ENCODE measurements at places on chromosomes 6 and 20. TPM values are rescaled to one million over a fixed set of nuclear protein-coding genes. Genes with fewer than 3 reads are reported as not detected.
A peak's percentile ranks its signal among the peaks of the same experiment; 100 is the strongest.

DNA sequence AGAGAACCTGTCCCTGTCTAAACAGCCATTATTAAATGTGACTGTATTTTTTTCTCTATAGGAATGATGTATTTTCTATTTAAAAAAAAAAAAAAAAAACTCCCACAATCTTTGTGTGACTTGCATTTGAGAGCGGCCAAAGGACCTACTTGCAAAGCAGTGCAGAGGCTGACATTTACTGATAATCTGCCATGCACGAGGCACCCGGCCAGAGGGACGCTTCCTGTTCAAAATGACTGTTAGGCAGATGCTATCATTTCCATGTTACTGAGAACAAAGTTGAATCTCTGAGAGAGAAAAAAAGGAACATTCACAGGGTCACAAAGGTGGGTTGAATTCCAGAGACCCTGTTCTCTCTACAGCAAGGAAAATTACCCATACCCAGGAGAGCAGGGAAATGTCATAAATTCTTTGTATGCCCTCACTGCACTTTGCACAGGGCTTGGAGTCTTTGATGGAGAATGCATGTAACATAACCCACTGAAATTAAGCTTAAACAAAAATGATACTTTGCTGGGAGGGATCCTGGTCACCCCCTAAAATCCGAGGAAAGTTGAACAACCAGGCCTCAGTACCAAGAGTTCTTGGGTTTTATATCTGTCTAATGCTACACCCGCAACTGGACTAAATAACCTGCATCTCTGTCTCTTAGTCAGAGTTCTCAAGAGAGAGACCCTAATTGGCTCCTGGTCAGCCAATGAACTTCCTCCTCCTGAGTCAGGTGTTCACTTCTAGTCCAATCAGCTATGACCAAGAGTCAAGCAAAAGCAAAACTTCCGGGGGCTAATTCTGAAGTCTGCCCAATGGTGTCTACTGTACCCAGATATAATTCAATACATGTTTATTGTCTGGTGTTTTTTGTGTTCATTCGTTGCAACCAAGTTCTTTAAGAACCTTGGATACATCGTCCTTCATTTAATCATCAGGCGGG lies 61.2 kb downstream of the GCLC start:
- peak; percentile 55 for DNase-seq

- no peak for DNase-seq
Observed at GRCh38 chr6:9657994-9658393, 756.9 kb downstream of the TFAP2A start.

MICB gene
- 34.4 TPM for total RNA-seq

- peak; percentile 41 for DNase-seq
Observed at GRCh38 chr6:155108070-155108820, 113.1 kb downstream of the TIAM2 start.

PPP1R14C gene
- total RNA-seq, result not detected

SIM1 gene
- not detected for total RNA-seq

GRCh38 chr6:140602431-140603248 lies 1228.2 kb upstream of the CITED2 start:
- DNase-seq, result peak; percentile 13

DNA sequence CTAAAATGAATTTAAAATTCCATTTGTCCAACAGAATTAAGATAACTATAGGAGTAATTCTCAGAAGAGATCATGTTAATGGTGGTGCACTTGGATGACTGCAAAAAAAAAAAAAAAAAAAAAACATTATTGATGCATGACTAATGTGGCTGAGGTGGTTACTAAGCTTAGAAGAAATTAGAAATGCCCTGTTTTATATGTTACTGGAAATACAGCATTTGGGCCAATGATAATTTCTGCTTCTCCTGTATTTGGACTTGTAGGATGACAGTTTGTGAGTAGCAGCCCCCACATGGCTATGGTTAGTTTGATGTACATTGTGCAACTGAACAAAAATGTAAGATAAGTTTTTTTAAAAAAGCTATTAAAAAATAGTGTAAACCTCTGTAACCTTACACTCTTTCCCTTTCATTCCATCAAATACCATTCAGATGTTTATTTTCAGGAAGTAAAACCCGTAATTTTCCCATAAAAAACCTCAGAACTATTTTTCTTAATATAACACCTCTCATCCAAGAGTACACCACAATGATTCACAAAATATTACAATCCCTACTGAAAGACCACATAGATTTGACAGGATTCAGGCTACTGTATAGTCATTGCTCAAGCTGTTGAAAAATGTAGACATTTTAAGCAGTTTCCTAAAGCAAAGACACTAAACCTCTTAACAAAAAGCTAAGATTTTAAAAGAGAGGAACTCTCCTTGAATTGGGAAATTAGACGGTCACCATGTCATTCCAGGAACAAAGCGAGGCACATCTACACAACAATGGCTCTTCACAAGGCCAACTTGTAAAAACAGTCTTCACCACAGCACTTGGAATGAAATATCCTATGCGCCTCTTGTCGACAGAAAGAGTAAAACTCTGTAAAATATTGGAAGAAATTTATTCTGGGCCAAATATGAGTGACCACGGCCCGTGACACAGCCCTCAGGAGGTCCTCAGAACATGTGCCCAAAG lies 83.0 kb downstream of the WDR27 start:
- DNase-seq, result peak; percentile 70
